DMS153 (cell line): ENCODE measurements at places on chromosomes 13 and 19.

- no peak for DNase-seq
Measured at GRCh38 chr13:113654591-113655345, 3.2 kb downstream of the ATP4B start.

DNA sequence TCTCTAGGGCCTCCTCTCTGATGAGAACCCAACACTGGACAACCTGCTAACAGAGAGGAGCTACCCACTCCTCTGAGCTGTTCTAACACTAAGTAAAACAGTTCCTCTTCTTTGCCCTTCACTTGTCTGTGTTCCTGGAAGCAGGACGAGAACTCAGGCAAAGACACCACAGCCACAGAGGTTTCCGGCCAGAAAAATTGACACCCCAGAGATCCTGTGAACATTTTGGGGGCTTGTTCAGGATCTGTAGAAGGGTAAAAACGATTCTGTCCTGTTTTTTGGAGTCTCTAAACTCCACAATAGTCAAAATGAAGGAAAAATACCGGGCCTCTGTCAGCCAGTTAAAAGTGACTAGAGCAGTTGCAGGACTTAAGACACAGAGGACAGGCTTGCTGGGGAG, 165.9 kb downstream of the B3GLCT start:
- DNase-seq, result no peak

DNA sequence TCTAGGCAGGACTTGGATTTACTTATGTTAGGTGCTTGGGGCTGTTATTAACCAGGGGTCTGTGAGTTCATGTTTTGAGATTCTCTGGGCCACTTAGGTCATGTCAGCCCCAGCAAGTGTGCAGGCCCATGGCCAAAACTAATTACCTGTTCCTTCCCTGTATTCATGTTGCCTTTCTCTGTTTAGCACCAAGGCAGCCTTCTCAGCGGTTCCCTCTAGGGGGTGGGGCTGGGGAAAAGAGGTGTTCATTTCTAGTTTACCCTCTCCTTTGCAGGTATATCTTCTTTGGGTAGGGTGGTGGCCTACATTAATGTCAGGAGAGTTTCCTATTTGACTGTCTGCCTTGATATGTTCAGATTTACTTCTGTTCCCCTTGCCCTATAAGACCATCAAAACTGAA, 61.7 kb downstream of the PDS5B start:
- no peak for DNase-seq

DNA sequence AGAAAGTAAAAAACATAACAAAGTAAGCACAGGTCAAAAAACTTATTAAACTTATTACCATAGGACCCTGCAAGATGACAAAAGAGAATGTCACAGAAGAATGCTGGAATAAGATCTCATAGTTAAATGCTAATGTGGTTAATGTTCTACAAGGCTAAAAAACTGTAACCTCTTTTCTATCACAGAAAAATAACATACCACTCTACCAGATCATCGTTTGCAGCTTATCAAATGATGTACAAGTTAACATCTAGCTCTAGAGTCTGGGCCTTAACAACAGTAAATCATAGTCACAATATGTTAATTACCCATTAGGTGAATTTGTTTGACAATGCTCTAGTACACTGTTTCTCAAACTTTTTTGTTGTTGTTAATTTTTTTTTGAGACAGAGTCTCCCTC, 53.0 kb downstream of the NUFIP1 start:
- DNase-seq, result no peak

GRCh38 chr13:95834134-95834765, 157.3 kb downstream of the DNAJC3 start:
- DNase-seq, result peak; percentile 11

DNA sequence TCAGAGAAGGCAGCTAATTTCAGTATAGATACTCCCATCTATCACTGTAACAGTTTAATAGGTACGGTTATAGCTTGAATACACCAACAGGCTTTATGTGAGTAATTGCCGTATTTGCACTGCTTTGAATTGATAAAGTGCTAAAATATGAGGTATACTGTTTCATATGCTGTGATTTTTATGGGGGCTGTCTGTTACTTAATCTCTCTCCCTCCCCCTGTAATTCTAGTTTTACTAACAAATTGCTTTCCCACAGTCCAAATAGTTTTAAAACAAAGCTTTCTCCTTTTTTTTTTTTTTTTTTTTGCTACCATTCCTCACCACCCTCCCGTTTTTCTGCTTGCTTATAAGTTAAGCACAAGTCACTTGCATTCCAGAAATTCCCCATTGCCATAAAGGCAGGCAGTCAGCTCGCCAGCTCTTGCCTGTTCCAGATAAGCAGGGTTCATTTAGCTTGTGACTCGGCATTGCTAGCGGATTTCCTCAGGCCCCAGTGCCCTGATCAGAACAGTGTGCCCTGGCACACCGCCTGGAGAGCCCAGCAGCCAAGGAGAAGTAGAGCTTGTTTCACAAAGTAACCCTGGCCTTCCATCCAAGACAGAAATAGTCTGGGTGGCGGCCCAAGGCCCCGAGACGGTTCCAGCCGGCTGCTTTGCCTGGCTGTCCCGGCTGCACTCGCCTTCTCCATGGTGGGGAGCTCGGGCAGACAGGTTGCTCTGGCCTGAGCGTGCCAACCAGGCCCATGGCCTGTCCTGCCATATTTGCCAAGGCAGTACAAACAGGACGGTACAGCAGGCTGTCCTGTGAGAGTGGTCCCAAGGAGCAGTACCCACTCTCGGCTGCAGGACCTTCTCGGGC, 43.5 kb upstream of the NPAS1 start:
- no peak for DNase-seq

DNA sequence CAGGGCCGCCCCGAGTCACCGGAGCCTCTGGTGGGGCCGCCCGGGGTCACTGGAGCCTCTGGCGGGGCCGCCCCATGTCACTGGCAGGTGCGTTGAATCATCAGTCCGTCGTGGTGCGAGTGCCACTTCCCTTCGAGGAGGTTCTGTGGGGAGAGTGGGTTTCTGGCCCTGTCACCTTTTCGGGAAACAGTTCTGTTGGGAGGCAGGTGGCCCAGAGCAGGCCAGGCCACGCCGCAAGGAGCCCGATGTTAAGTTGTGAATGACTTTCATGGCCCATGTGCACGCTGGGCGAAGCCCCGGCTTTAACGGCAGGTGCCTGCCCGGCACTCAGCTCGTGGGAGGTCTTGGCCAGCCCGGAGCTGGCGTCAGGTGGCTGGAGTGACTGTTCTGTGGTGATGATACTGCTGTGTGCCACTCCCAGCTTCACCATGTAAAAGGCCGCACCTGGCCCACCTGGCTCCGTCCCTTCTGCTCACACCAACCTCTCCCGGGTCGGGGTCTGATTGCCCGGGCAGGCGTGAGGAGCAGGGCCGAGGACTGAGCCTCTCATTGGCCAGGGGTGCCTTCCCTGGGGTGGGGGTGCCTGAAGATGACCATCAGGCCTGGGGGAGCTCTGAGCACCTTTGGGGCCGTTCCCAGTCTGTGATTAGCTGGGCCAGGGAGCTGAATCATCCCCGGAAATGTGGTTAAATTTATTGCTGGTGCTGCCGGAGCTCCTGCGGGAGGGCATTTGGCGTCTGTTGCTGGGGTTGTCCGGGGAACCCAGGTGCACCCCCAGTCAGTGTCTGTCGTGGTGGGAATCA, 29.2 kb downstream of the CSNK1G2 start:
- DNase-seq, result no peak

GRCh38 chr13:109113427-109113826, 484.0 kb downstream of the MYO16 start:
- no peak for DNase-seq

DNA sequence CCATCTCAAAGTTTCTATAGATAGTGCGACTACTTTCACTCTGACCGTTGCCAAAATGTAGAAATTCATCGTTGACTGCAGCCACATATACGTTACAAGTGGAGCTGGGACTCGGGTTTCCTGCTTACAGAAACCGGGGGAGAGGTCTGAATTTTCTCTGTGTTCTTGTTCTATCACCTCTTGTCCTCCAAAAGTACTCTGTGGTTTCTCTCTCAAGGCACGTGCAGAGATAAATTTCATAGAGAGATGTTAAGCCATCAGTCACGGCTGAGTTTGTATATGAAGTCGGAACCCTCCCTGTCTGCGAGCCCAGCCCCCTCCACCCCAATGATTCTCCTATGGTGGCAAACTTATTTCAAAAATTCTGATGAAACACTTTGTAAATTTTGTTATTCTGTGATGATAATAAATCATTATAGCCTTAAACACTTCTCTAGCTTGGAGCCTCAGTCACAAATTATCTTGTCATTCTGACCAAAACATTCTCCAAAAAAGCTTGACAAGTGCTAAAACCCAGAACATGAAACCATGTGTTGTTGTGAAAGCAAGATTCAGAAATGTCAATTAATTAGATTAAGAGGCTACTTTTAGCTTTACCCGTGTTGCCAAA, 87.5 kb downstream of the TSHZ3 start:
- no peak for DNase-seq

DNA sequence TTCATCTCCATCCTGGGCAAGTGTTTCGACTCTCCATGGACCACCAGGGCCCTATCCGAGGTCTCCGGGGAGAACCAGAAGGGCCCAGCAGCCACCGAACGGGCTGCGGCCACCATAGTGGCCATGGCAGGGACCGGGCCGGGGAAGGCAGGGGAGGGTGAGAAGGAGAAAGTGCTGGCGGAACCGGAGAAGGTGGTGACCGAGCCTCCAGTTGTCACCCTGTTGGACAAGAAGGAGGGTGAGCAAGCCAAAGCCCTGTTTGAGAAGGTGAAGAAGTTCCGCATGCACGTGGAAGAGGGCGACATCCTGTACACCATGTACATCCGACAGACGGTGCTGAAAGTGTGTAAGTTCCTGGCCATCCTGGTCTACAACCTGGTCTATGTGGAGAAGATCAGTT, 4.7 kb upstream of the MAP2K7 start:
- DNase-seq, result no peak

DNA sequence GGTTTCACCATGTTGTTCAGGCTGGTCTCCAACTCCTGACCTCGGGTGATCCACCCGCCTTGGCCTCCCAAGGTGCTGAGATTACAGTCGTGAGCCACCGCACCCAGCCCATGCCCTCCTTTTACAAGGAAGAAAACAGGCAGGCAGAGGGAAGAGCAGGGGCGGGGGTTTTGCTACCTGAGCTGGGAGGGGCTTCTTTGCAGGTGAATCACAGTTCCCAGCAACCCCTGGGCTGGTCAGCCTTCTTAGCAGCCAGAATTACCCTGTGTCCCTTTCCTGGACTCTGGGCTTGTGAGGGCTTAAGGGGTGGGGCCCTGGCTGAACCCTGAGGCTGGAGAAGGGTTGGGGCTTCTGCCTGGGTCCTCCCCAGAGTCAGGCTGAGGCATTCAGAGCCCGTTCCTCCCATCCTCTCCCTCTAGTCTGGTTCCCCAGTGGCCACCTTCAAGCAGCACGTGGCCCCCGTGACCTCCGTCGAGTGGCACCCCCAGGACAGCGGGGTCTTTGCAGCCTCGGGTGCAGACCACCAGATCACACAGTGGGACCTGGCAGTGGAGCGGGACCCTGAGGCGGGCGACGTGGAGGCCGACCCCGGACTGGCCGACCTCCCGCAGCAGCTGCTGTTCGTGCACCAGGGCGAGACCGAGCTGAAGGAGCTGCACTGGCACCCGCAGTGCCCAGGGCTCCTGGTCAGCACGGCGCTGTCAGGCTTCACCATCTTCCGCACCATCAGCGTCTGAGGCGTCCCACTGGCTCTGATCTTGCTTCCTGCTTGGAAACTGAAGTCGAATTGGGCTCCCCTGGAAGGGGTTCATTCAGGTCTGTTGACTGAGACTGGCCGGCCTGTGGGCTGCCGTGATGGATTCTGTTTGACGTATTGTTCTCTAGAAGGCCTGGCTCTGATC, 2.8 kb upstream of the KCNJ14 start:
- no peak for DNase-seq

DNA sequence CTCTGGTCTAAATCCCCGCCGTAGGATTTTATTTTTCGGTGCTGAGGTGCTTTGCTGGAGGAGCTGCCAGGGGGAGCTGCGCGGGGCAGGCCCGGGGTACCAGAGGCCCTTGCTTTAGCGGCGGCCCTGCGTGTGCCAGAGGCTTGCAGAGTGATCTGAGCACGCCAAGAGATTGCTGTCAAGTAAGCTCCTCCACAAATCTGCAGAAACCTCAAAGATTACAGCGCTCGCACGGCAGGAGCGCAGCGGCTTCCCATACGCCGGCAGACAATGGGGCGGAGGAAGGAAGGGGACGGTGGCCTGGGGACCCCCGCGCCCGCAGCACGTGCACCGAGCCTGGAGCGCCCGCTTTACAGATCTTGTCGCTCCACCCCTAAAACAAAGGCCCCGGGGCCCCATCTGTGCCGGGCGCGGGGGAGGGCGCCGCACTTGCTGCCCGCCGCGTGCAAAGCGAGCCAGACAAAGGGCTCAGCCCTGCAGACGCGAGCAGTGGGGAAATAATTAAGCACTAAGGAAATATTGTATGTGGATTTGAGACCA, 9.1 kb upstream of the C19orf12 start:
- DNase-seq, result no peak

- DNase-seq, result no peak
Measured at GRCh38 chr19:43700395-43701000, 15.4 kb upstream of the IRGC start.

DNA sequence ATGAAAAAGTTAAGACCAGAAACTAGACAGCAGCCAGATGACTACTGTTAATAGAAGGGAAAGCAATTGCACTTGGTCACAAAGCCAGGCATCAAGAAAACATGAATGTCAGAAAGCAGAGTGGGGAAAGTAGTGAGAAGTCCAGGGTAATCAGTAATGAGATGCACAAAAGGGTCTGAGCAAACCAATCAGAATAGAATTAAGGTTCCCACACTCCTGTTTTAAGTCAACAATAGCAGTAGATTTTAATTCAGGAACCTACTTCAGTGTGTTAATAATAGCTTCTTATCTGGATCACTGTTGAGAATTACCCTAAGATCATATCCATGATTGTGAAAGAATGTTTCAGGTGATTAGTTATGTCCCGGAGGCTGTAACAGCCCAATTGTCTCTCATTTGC, 72.6 kb upstream of the KLF5 start:
- no peak for DNase-seq

- DNase-seq, result no peak
Measured at GRCh38 chr19:15317392-15318071, 14.8 kb downstream of the BRD4 start.

GRCh38 chr19:10617409-10618121, 7.8 kb upstream of the SLC44A2 start:
- no peak for DNase-seq

GRCh38 chr19:42284066-42284501, 15.0 kb downstream of the CIC start:
- peak; percentile 21 for DNase-seq

GRCh38 chr13:93561576-93562225, 335.1 kb downstream of the GPC6 start:
- DNase-seq, result no peak

- no peak for DNase-seq
Measured at GRCh38 chr13:114104655-114105520, 27.5 kb downstream of the RASA3 start.

GRCh38 chr13:30830638-30830965, 75.5 kb upstream of the MEDAG start:
- no peak for DNase-seq

DNA sequence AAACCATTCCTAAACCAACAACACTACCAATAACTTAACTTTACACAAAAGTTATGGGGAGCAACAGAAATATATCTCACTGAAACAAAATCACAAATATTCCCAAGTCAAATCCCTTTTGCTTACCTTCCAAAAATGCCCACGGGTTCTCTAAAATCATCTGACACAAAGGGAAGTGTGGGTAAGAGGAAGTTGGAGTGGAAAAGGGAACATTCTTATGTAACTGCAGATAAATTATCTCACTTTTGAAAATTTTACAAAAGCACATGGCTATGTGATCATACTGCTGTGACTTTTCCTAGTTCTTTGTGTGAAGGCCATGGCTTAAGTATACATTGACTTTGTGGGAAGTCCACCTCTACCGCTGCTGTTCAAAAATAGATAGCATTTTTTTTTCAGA, 350.5 kb downstream of the GPC6 start:
- no peak for DNase-seq
